ENCODE measurements at places on chromosomes 5 and 9.

DNA sequence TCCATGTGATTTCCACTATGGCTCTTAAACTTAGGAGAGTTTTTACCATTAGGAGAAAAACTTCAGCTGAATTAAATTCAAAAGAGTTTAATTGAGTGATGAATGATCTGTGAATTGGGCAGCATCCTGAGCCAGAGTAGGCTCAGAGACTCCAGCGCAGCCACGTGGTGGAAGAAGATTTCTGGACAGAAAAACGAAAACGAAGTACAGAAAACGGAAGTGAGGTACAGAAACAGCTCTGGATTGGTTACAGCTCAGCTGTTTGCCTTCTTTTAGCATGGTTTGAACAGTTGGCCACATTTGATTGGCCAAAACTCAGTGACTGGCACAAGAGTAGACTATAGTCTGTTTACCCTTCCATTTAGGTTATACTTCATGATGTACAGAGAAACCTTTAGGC is 69.2 kb upstream of the PLPP1 start:
- DNase-seq: no peak

DNA sequence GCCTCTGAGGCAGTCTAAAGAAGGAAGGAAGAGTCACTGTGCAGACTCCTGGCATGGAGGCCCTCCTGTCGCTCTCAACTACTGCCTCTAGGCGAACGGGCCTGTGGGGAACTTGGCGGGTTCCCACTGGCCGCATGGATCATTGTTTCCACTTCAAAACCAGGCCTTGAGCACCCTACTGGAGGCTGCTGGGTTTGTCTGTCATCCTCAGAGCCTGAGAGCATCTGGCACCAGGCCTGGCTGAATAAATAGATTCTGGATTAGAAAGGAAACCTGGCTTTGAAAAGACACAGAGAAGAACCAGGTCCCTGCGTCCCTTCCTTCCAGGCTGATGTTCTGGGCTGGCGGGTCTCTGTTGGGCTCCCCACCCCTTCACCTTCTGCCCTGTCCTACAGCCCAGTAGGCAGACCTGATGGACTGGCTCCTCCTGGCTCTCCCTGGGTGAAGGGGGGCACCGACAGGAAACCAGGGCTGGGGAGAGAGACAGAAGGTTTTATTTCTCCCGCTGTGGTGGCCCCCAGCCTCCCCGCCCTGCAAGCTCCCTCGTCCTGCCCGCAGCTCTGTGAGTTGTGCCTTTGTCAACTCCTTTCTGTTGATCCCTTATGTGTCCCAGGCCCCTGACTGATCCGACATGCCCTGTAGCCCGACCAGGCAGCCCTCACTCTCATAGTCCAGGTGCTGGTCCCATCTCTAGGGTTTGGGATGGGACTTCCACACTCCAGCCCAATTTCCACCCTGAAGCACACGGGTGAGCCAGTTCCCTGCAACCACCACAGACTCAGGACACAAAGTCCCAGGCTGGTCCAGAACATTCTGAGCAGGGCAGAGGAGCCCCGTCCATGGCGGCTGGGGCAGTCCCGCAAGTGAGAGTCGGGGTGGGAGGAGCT is 50.1 kb downstream of the ADAMTS2 start:
- DNase-seq: no peak

- DNase-seq: no peak
These were observed 1534.7 kb downstream of the EFNA5 start for GRCh38 chr5:106136061-106136460.

DNA sequence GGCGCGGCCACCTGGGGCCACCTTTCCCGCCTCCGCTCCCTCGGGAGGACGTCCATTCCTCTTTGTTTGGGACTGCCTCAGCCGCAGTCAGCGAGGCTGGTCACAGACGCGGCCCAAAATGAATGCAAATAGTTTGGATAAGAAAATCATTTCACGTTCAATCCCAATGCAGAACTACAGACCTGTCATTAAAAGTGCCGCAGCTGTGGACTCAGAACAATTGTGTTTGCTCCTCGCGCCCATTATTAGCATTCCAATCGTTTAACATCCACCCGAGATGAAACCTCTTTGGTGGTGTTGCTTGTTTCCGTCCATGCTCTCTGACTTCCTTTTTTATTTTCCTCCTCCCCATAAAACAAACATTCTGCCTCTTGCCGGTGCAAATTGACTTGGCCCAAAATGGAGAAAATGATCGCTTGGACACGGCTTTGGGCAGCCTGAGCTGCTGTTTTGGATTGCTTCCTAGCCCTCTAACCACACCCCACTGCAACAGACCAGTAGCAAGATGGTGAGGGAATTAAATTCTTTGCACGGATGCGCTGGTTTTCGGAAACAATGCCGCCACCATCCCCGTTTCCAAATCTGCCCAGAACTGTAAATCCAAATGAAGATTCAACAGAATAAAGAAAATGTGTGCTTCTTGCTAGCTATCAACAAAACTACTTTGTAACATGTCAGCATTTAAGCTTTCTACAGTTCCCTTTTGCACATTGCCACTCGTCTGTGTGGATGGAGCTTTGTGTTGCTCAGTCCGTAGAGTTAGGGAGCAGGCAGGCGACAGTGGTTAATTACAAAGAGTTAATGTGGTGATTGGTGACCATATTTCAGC is 784 bp downstream of the NLN start:
- no peak for DNase-seq

DNA sequence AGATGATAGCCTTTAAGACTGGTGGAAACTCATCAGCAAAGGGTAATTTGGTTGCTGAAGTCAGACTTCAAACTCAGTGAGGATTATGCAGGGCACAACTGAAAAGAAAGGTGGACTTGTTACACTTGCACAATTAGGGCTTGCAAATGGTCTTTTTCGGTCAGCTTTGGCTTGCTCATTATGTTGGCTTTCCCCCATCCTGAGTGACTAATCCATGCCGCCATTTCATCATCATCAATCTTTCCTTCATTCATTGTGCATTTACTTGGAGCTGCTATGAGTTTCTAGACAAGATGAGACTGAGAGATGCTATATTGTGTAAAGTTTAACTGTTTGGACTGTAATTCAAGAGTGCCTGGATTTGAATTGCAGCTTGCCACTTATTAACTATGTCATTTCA is 134.8 kb upstream of the PPP1R2B start:
- DNase-seq: no peak

GRCh38 chr9:136899196-136899595 is 12.9 kb downstream of the TRAF2 start:
- DNase-seq: no peak

DNA sequence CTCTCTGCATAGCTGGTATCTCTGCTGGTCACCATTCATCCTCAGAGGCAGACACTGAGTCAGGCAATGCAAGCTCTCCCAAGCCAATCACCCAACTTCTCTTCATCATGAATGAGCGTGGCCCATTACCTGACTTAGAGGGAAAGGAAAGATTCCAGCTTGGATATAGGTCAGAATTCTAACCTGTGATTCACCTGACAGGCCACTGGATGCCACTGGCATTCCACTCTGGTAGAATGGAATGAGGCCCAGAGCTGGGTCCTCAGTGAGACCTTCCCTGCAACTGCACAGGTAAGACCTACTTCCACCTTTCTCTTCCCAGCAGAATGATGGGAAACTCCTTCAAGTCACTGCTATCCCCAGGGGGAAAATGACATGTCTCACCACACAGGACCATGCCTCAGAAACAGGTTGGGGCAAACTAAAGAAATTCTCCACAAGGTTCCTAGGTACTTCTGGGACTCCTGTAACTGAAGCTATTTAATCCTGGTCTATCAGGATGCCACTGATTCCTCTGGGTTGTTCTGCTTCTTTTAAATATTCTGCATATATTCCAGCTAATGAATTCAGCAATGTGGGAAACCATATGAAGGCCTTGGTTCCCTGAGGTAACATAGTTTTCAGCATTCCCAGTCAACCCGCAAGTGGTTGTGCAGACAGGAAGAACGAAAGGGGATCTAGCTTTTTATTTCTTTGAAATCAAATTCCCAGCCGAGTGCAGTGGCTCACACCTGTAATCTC is 62.0 kb downstream of the SUSD1 start:
- no peak for DNase-seq

GRCh38 chr9:120915854-120916470 is 10.6 kb downstream of the TRAF1 start:
- DNase-seq: no peak

DNA sequence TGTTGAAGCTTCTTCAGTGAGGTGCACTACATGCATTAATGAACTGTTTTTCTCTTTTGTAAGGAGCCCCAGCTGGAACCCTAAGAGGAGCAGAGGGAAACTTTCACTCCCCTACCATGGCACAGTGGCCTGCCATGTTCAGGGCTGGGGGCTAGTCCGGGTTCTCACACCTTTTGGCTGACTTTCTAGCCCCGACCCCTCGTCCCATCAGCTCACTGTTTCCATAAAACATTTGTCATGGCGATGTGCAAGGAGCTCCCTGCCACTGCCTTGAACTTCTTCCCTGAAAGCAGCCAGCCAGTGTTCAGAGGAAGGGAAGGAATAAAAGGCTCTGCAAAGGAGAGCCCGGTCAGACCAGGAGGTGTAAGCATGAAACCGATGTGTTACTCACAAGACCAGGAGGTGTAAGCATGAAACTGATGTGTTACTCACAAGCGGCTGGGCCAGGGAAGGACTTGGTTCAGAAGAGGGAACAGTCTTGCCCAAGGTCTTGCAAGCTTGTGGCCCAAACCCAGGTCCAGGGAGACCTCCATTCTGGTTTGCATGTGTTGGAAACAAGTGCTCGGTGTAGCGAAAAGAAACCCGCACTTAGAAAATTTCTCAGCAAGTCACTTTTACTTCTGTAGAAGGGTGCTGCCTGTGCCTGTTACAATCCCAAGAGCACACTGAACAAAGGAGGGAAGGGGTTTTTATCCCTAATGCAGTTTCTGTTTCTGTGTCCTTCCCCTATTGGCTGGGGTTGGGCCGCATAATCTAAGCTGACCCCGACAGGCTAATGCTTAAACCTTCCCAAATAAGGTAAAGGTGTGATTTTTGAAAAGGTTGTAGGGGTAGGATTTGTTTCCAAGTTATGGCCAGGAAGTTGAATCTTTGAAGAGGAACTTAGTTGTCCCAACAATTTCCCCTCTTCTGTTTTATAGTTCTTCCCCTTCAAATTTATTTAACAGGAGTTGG is 3.4 kb upstream of the ABO start:
- no peak for DNase-seq

GRCh38 chr5:78560000-78560855 is 88.3 kb downstream of the LHFPL2 start:
- no peak for DNase-seq

DNA sequence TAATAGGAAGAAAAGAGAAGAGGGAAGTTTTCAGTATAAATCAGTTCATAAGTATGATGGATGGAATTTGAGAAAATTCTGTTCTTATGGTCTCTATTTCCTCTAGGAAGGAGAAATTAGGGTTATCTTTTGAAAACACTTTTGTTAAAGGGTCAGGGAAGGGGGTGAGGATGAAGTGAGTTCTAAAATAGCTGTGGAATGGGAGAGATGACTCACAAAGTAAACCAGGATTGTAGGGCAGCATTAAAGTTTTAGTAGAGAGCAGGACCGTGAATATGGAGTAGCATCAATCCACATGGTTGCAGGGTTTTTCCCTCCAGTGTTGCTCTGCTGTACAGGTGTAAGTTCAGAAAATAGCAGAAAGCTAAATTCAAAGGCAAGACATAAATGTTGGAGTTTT is 32.4 kb downstream of the MUSK start:
- no peak for DNase-seq

DNA sequence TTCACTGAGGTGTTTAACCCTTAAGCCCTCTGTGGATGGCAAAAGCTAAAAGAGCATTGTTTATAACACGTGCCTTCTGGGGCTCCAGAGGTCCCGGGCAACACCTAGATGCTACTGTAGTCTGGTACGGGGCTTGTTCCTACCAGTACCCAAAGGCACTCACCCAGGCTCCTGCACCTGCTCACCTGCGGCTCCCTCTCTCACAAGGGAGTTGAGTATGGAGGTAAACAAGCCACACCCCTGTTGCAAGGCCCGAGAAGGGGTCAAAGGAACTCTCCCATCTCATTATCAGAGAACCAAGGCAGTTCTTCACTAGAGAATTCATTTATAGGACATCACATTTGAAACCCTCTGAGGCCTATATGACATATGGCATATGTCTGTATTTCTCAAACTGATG is 53.4 kb upstream of the IL6ST start:
- DNase-seq: no peak

- no peak for DNase-seq
These were observed 113.0 kb upstream of the PCA3 start for GRCh38 chr9:76651119-76651705.

- DNase-seq: no peak
These were observed 180.3 kb downstream of the TRIO start for GRCh38 chr5:14323466-14323865.

DNA sequence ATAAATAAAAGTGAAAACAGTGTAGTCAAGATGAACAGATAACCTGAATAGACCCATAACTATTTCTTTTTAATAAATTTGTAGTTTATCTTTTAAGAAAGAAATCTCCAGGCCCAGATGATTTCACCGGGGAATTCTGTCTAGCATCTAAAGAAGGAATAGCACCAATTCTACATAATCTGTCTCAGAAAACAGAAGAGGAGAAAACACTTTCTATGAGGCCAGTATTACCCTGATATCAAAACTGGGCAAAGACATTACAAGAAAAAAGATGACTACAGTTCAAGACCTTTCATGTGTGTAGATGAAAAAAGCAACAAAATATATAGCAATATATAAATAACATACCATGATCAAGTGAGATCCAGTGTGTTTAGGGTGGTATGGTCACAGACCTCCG is 31.4 kb downstream of the TTC23L start:
- DNase-seq: no peak

DNA sequence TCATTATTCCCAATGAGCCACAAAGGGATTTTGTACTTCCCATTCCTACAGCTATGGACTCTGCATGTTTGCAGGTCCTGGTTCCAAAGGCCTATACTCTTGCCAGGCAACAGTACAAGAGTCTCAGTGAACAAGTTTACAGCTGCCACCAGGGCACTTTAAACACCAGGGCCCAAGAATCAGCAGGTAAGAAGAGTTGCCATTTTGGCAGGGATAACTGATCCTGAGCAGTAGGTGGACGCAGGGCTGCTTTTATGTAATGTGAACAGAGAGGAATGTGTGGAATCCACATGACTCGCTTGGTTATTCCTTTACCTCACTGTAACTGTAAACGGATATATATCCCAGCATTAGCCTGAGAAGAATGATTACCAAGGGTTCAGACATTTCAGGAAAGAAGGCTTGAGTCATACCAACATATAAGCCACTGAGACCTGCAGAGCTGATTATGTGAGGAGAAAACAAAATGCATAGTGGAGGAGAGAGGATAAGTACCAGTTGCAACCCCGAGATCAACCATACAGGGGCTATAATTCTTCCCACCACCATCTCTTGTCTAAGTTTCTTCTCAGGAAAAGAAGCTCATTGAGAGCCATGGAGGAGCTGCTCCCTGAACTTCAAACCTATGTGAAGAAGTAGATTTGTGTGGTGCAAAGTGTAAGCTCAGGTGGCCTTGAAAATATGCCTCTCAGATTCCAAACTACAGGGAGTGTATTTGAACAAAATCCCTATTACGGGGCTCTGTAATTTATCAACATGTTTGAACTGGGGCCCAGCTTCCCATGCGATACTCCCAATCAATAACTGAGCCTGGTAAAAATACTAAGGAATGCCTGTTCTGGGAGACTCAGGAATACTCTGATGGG is 24.6 kb downstream of the RAPGEF6 start:
- DNase-seq: no peak

- no peak for DNase-seq
These were observed 3.8 kb downstream of the ATP6V1G1 start for GRCh38 chr9:114591291-114591787.
